Activated T-cell treated with anti-CD3 and anti-CD28 coated beads, Interleukin-2, amount 50 U/mL, for 72 hours (primary cell): ENCODE measurements at places on chromosomes 11 and 22. TPM values are rescaled to one million over a fixed set of nuclear protein-coding genes. Genes with fewer than 3 reads are reported as not detected.

DNA sequence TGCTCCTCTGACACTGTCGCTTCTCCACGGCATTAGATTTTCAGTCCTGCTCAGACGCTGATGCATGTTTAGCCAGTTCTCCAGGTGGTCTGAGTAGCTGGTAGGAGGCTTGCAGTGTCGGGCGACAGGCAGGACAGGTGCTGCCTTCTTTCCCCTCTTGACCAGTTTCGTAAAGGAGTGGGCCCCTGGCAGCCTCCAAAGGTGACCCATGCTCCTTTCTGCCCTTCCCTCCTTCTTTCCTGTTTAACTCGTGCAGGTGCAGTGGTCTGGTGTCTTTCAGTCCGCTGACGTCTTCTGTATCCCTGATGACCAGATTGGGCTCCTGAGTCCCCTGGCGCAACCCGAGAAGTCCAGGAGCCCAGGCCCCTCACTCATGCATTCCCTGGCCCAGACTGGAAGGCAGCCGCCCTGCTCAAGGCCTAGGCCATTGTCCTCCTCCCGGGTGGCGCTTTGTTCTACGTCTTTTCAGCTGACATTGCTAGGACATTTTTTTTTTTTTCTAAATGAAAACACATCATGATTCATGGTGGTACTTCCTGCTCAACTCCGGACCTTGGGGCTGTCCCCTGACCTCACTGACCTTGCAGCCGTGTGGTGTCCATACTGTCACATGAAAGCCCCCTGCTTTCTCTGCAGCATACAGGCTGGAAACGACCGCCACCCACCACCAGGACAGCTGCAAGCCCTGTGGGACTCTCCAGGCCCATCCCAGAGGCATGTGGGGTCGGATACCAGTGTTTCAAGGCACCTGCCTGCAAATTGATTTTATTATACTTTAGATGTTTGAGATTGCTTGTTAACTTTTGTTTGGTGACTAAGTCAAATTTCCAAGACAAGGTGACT, 25.5 kb upstream of the TXNRD2 start:
- no peak for DNase-seq

GRCh38 chr11:21771097-21771496, 421.8 kb upstream of the ANO5 start:
- DNase-seq, result no peak

GRCh38 chr11:75428281-75428724, 4.7 kb downstream of the KLHL35 start:
- peak; percentile 79 for DNase-seq

GRCh38 chr11:75434886-75435570, 2.0 kb upstream of the KLHL35 start:
- no peak for DNase-seq

Gene SCUBE2
- 0.37 TPM for total RNA-seq

DNA sequence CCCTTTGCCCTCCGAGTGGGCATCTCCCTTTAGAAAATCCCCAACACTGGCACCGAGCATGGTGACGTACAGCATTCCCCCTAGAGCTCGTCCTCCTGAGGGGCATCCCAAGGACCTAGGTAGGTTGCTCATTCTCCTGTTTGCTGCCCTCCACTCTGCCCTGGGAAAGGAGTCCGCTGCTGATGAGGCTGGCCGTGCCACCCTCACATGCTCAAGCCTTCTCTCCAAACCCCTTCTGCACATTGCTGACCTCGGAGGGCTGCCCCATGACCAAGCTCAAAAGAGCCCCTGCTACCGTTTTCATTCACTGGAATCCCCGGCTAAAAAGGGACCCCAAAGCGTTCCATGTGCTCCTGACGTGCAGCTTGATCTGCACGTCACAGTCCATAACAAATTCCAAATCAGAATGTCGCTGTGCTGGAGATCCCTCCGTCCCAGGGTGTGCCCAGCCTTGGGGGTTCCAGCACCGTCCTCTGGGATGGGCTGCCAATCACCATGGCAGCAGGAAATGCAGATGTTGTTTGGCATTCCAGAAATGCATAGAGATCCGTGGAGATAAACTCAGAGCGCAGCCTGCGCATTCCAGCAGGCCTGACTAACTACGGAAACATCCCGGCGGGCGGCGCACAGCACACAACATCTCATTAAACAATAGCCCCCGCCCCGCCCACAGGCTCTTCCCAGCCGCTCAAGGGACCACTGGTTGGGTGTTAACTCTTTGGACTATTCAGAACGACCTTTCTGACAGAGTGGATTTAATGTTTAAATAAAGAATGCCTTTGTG, 26.3 kb upstream of the GNB1L start:
- no peak for DNase-seq

Gene PDGFD
- total RNA-seq, result 0.05 TPM

DNA sequence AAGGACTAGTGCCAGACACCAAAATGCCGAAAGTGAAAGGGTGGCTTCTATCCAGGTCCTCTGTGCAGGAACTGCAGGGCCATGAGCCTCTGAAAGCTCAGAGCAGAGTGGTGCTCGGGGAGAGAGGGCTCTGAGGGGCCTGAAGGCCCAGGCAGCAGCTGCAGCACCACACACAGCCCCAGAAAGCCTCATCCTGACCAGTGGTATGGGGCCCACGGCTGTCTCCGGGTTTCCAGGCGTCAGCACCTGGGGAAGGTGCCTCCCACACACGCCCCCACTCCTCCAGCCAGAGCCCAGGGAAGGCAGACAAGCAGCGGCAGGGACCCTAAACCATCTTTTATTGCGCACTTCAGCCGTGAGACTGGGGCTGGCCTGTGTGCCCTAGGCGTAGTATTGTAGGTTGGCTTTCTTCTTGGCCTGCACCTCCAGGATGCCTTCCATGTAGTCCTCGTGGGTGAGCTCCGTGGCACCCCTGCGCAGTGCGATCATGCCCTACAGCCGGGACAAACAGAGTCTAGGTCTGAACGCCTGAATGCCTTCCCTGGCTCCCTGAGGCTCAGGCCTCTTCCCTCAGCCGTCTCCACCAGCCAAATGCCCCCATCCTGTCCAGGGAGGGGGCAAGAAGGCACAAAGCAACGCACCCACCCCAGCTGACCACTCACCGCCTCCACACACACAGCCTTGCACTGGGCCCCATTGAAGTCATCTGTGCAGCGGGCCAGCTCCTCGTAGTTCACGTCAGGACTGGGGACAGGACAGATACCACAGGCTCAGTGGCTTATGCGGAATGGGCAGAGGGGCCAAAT, 7.6 kb downstream of the PSMC3 start:
- DNase-seq, result no peak

Gene EFCAB6
- total RNA-seq, result 0.19 TPM

Gene NXPE2
- total RNA-seq, result not detected

DNA sequence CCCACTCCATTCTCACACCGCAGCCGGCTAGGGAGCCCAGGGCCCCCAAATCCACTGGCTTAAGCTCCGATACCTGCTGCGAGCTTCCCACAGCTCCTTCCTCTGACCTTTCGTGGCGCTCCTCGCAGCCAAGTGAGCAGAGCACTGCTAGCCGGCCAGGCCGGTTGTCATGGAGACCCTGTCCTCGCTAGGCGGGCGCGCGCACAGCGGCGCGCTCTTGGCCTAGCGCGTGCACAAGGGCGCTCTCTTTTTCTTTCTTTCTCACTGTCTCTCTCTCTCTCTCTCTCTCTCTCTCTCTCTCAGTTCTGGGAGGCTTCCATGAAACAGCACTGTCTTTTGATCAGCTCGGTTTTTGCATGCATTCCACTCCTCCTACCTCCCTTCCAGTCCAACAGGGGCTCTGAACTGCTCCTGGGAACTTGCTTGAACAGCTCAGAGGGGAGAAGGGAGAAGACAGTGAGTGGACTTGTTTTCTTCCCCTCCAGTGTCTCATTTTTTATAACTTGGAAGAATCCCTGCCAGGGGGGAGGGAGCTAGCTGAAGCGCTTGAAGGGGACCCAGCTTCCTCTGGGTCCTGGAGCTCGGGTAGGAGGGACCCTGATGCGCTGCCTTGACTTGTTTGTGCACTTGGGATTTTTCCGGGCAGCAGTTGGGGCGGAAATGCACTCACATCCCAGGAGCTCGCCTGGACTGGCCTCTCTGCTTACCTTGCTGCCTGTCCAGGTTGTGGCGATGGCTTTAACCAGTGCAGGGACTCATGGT, 100.3 kb upstream of the AKIP1 start:
- DNase-seq, result peak; percentile 31

GRCh38 chr22:21014726-21015465, at the start of gene P2RX6:
Gene P2RX6 (plus strand): TSS chr22:21015165. CDS start chr22:21015175, 10 bp downstream.
- no peak for DNase-seq
